ENCODE measurements at places on chromosomes 5 and 9.

- DNase-seq, result no peak
Observed at GRCh38 chr9:120893611-120894307, 16.8 kb upstream of the PHF19 start.

DNA sequence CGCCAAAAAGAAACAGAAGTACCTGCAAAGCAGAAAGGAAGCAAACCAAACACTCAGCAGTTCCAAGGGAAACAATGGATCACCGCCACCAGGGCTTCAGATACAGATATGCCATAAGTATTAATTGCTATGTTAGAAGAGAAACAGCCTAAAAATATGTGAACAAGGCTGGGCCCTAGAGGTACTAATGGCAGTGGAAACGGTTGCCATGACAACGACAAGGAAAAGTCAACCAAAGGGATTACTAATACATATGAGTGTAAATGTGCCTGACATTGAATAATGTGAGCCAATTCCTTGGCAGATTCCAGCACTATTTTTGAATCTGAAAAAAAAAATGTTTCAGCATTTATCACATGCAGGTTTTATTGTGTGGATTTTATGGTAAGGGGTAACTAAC lies 75.0 kb downstream of the CAVIN4 start:
- DNase-seq, result peak; percentile 5

GRCh38 chr5:74042959-74043358 lies 417.0 kb downstream of the ARHGEF28 start:
- peak; percentile 90 for DNase-seq

DNA sequence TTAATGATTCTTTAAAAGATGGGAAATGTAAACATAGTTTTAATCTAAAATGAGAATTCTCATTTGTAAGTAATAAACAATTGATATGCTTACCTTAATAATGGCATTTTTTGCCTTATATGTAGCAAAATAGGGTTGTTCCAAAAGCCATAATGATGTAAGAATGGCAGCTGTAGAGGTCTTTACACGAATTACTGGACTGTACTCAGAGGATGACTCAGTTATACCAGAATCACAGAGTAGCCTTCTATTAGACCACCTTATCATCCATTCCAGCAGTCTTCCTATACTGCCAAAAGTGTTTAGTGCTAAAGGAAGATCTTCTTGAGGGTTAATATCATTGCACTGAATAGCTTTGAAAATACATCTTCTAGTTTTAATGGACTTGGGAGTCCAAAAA lies 66.5 kb downstream of the CPLANE1 start:
- no peak for DNase-seq

DNA sequence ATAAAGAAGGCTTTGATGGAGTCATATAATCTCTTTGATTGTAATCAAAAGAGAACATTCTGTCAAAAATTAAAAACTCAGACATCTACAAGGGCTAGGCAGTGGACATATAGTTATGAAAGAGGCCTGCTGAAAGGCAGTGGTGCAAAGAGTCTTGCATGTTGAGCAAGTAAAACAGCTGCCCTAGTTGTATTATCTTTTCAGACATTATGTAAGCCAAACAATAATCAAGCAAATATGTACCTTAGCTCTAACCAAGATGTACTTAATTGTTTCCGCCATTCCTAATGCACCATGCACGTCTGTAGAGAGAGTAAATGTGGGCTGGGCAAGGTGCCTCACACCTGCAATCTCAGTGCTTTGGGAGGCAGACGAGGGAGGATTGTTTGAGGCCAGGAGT lies 14.3 kb downstream of the GAPT start:
- DNase-seq, result no peak

DNA sequence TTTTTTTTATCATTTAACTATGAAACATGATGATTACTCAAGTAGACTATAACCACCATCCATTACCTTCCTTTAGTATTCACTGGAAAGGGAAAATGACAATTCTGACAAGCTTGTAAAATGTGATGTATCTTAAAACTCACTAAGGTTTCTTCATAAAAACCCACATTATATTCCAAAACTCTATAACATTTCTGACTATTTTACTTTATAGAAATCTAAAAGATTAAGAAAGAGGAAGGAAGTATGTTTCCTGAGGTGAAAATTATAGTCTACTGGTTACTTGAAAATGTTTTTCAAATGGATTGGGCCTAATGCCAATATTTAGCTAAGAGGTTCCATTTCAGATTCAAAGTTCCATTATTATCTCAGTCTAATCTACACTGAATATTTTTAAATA lies 1982.2 kb upstream of the C9orf72 start:
- no peak for DNase-seq

DNA sequence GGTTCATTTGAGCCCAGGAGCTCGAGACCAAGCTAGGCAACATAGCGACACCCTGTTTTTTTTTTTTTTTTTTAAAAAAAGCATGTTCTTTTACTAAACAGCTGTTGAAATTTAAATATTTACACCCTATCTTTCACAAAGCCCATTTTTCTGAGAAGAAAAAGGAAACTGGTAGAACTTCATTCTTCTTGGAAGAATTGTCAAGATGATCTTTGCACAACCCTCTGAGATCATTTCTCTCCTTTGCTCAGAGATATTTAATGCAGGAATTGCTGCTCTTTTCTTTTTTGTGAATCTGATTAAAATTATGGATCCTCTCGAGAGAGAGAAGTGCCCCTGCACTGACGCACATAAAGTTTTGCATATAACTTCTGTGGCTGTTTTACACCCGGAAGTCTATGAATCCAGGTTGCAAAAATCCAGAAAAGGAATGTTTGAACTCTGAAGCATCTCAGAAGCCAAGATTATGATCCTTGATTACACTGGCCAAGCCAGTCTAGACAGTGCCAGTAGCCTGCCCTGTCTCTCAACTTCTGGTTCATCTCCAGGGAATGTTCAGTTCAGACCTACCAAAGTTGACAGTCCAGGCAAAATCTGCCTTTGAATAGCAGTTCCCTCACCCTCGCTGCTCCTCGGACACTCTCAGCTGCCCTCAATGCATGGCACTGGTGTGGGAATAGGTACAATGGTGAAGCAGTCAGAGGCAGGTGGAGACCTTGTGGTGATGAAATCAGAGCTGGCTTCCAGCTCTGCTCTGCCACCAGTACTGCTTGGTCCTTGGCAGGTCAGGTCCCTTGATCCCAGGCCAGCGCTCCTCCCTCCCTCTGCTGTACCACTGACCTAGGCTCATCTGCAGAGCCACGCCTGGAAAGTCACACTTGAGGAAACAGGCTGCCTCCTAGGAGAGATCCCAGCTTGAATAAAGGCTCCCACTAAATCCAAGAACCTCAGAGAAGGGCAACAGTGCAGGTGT lies 13.3 kb upstream of the SLC31A2 start:
- no peak for DNase-seq

DNA sequence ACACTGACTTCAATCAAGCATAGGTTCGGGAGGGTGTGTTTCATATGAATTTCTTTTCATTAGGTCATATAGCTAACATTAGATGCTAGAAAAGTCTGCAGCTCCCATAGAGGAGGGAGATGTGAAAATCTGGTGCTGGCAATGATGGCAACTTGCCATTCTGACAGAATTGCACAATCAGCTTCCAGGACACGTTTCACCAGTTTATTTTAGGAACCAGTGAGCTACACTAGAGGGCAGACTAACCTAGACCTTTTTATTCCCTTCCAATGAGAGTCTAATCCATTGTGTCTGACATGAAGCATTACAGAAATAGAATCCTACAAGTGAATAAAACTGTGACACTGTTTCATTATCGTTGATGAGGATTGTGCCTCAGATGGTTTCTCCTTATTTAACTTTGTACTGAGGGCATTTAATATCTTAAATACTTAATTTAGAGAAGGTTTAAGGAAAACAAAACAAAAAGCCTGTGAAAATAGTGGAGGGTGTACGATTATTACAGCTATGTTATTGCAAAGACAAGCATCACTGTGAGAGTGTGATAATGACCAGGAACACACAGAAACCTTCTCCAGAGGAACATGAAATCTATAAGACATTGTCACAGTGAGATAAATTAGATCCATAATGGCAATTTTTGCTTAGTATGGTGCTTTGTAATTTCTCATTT lies 363.3 kb upstream of the RPS23 start:
- DNase-seq, result peak; percentile 70

DNA sequence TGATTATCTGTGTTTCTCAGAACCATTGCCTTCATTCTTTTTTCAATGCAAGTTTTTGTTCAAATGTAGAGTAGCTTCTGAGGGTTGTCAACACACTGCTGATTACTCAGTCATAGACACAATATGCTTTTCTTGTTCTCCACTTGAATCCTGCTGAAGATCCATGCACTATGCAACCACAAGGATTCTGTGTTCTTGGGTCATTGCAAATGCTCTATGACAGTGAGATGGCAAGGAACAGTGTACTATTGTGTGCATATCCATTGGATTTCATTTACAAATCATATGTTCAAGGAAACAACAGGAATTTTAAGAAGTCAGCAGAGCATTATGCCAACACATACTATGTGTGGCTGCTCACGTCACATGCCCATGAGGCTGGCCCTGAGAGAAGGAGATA lies 1590.2 kb downstream of the EFNA5 start:
- DNase-seq, result no peak

Measured in HT1080 (cell line).